Esophagus squamous epithelium (tissue), 5 donors: ENCODE measurements at places on chromosomes 3 and 15.

- no peak for DNase-seq
Measured at GRCh38 chr3:50971487-50971924, 296.8 kb downstream of the DOCK3 start.

- DNase-seq, result no peak
Measured at GRCh38 chr15:80660119-80660518, 35.0 kb upstream of the ABHD17C start.

DNA sequence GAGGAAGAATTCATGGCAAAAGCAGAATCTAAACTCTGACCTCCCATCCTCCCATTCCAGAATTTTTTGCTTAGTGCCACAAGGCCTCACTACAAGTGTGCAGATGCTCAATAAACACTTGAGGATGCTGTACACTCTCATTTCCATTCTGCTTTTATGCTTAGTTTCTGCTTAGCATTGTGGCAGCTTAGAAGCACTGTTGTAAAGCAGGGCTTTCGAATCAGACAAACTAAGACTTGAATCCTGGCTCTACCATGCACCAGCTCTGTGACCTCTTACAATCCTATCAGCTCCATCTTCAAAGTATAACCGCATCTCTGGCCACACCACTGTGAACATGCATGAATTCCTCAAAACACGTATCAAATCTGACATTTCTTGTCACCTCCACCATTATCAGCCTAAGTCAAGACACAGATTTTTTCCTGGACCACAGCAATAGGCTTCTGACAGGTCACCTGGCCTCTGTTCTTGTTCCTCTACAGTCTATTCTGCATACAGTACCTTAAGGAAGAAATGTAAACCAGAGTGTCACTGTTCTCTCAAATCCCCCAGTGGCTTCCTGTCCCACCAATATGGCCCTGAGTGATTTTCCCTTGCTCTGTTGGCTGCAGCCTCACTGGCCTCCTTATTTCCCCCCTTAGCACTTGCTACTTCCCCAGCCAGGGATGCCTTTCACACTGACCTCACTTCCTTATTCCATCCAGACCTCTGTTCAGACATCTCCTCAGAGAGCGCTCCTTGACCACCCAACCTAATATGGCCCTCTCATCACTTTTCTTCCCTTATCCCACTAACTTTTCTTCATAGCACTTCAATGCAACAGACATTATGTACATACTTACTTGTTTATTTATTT is 8.1 kb upstream of the PHC3 start:
- DNase-seq, result no peak

DNA sequence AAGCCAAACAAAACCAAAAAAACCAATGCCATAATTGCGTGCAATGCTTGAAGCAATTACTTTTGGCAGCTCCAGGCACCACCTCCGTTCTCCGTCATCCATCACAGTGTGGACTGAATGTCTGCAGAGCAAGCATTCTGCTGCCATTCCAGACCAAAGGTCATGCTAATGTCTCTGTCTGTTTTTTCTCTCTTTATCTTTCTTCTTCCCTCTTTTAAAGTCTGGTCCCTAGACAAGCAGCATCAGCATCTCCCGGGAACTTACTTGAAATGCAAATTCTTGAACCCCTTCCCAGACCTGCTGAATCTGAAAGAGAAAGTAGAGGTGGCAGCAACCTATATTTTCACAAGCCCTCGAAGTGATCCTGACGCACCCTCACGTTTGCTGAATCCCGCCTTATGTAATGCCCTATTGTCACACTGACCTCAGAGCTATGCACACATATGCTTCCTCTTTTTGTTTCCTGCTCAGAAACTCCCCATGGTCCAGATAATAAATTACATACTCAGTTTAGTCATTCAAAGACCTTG is 297.3 kb upstream of the PROK2 start:
- no peak for DNase-seq

- DNase-seq, result no peak
Measured at GRCh38 chr3:140972833-140973232, 31.2 kb downstream of the SLC25A36 start.
